ENCODE measurements at places on chromosomes 4 and X.

- no peak for DNase-seq
Measured at GRCh38 chr4:38672397-38673129, 8.6 kb downstream of the KLF3 start.

GRCh38 chr4:145880355-145880960 is 58.2 kb downstream of the ZNF827 start:
- DNase-seq: no peak

DNA sequence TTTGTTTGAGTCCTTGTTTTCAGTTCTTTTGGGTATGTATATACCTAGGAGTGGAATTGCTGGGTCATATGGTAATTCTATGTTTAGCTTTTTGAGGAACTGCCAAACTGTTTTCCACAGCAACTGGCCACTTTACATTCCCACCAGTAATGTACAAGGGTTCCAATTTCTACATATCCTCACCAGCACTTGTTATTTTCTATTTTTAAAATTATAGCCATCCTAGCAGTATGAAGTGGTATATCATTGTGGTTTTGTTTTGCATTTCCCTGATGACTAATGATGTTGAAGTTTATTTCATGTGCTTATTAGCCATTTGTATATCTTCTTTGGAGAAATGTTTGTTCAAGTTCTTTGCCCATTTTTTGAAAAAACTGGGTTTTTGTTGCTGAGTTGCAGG is 39.6 kb downstream of the TMEM164 start:
- DNase-seq: no peak

GRCh38 chr4:88846206-88846790 is 148.7 kb upstream of the NAP1L5 start:
- DNase-seq: no peak

GRCh38 chr4:93645120-93645519 is 183.4 kb upstream of the ATOH1 start:
- no peak for DNase-seq

All from effector memory CD4-positive, alpha-beta T cell (primary cell).